ENCODE measurements at places on chromosomes 16 and 17.

DNA sequence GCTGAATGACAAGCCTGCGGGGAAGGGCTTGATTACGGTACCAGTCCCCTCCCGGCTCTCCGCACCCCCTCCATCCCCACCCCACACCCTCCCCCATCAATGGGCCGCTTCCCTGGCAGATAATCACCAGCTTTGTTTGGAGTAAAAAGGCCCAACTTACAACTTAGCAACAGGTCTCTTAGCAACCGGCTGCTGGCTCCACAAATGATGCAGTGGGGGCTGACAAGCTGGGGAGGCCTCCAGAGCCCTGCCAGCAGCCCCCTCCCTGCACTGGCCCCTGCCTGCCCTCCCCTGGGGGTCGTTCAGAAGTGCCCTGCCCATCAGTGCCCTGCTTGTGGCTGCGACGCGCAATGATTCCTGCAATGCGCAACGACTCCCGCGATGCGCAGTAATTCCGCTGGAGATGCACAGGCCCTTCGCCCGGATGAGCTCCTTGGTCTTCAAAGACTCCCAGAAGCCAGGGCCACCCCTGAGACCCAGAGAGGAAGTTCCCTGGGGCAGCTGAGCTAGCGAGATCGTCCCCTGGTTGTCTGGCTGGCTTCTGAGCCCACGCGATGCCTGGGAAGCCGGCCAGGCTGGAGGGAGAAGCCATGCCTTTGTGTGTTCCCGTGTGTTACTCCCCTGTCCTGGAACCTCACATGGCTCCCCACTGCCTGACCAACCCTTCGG, 23.3 kb downstream of the CPNE2 start:
- peak; percentile 61 for ATAC-seq

- ATAC-seq = no peak
Observed at GRCh38 chr17:5585836-5586521, 1.7 kb upstream of the NLRP1 start.

DNA sequence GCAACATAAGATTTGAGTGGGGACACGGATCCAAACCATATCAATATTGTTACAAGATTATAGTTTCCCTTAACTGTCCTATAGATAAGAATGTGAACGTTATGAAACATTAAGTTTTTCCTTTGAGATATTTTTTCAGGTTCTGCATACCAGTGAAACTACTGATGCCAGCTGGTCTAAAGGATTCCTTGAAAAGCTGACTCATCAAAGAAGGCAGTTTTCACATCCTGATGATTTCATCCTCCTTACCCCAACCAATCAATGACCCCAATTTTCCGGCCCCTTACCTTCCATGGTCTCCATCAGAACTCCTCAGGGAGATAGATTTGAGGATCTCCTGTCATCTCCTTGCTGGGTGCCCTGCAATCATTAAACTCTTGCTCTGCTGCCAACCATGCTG, 64.1 kb upstream of the HS3ST4 start:
- no peak for ATAC-seq

GRCh38 chr16:68806981-68807380, 36.4 kb upstream of the TANGO6 start:
- no peak for ATAC-seq

DNA sequence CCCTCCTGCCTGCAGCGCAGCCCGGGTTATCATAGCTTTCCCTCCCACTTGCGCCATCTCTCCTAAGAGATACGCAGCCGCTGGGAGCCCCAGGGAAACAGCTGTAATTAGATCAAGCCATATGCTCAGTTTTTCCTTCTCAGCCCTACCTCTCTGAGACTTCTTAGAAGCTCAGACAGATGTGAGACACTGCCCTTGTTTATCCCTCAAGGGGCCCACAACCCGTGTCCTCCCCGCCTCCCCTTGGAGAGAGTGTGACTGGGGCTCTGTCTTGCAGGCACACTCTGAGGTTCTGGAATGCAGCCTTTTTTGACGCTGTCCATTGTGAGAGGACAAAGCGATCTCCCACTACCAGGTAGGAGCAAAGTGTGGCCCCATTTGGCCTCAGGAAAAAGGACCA, 31.2 kb downstream of the CIBAR2 start:
- ATAC-seq = no peak

DNA sequence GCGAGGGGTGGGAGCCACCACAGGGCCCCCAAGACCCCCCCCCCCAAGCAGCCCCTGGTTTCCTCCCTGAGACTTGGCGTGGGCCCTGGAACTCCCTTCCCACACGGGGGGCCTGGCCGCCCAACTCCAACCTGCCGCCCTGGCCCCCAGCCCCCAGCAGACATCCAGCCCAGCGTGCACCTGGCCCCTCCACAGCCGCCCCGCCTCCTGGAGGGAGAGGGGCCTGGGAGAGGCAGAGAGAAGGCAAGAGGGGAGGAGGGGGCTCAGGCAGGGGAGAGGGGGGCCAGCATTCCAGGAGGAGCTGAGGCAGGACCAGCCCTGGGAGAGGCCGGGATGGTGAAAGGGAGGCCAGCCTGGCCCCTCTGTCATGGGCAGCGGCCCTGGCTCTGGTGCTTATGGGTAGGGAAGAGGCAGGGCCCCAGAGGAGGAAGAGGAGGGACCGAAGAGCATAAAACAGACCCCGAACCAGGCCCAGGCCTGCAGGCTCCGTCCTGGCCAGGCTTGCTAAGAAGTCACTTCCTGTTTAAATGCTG, 16.7 kb downstream of the IL34 start:
- no peak for ATAC-seq

DNA sequence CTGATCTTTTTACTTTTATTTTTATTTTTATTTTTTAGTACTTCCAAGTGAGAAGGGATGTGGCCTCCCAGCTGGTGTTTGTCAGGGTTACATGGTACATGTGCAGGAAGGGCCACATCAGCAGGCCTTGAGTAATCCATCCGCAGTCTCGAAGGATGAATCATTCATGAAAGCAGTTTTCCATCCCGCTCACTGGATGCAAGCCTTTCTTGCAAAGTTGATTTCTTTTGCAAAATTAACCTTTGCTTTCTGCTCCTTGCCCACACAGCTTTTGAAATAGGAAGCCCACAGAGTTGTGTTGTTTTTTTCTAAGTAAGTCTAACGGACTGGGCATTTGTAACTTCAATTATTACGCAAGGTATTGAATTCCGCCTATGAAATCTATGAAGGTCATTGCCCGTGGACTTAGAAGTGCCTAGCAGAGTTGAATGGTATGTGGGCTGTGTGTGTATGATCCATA, 157.4 kb downstream of the PRKCA start:
- ATAC-seq = peak; percentile 75

DNA sequence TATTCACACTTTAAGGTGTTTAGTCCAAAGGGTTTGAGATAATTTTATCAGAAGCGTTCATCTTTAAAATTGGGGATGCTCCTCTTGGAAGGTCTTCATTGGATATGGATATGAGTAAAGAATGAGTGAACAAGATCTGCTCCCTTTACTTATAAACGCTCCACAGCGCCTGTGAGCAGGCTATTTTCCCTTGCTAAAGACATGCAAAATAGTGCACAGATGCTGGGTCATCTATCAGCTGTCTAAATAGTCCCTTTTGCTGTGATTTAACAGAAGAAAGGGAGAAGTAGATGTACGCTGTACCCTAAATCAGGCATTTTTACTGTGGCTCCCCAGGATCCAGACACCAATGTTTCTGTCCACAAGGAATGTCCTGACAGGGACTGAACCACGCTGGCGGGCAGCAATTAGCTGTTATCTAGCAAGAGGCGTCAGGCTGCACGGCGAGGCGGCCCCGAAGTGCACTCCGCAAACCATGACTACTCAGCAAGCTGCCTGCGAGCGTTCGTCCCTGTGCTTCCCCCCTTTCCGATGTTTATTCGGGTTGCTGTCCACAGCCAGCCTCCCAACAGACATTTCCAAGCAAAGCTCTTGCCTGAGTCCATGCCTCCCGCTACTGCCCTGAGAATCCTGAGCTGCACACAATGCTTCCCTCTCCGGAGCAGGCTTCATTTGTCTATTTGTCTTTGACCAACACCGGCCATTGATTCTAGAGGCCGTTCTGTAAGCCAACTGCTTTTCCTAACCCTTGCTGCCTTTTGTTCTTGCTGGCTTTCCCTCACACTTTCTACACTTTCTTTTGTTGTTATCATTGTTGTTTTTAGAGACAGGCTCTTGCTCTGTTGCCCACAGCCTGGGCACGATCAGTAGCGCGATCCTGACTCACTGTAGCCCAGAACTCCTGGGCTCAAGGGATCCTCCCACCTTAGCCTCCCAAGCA, 55.7 kb upstream of the CNEP1R1 start:
- ATAC-seq = peak; percentile 60

DNA sequence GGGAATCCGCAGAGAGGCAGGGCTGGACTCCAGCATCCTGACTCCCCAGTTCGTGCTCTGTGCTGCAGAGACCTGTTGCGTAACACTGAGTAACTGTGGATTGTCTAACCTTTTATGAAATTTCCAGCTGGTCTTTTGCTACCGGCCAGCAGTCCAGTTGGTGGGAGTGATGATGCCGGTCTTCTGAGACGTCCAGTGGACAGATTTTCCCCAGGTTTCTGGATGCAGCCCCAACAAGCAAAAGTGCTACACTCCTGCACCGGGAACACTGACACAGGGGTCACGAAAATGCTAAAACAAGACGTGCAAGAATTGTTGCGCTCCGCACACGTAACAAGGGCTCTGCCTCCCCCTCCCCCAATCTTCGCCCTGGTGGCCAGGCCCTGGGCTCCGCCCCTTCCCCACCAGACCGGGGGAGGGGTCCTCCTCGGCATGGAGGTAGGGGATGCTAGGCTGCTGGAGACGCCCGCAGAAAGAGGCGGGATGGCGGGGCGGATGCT, 701 bp upstream of the MRC2 start:
- peak; percentile 38 for ATAC-seq

- ATAC-seq = peak; percentile 60
Observed at GRCh38 chr17:71902894-71903506, 217.8 kb upstream of the SOX9 start.

- ATAC-seq = no peak
Observed at GRCh38 chr16:89953671-89954406, 5.3 kb downstream of the DEF8 start.

Measured in motor neuron (in vitro differentiated cells).